NCI-H1105 (cell line): ENCODE measurements at places on chromosomes 3 and 15.

DNA sequence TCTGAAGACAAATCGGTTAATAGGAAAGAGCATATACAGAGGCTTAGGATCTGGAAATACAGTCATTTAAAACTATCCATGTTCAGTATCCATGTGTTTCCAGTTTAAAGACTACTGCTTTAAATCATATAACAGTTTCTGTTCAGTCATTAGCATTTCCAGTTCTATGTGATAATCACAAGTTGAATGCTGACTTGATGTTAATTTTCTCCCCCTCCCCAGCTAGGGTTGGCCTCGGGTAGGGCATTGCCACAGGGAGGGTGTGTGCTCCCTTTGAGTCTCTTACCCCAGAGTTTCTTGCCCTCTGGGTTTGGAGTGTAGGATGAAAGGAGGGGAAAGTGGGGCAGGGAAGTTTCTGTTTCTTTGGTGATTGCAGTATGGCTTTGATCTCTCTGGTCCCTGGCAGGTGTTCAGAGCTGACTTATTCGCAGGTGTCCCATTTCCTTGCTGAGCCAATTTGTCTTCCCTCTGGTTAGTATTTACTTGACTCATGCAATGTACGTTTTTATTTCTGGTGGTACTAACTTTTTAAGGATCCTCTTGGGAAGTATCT, 86.3 kb downstream of the SH3GL3 start:
- DNase-seq, result no peak

- no peak for DNase-seq
Observed at GRCh38 chr3:44468572-44469520, 8.6 kb downstream of the ZNF445 start.

DNA sequence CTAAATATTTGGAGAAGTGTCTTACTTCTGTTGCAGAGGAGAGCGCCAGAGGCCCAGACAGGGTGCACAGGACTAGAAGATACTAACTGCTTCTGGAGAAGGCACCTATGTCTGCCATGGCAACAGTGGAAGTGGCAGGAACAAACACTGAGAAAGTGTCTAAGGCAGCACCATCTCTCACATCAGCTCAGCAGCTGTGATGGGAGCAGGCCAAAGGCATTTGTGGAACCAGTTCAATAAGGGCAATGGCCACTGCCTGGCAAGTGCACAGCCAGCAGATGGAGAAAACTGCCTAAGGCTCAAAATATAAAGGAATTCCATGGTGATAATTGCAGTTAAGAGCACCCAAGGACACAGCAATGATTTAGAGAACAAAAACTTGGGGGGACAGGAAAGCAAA, 563.0 kb upstream of the CCDC54 start:
- no peak for DNase-seq

DNA sequence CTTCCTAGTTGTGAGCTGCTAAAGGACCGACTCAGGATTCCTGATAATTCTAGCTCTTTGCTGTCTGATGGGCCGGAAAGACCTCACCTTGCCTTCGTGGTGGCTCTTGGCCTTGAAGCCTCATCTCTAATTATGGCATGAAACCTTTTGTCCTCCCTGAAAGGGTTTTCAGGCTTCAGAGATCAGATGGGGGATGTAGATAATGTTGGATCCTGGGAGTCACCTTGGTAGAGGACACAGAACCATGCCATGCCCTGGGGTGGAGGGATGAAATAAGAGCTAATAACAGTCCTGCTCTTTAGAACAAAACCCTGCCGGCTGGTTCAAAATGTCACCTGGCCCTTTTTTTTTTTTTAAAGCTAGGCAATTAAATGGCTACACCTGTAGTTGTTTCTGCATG, 50.8 kb upstream of the SYN2 start:
- DNase-seq, result peak; percentile 49

GRCh38 chr3:195197765-195198425, 73.1 kb downstream of the XXYLT1 start:
- no peak for DNase-seq

GRCh38 chr15:40063563-40064011, 24.6 kb upstream of the SRP14 start:
- no peak for DNase-seq

- no peak for DNase-seq
Observed at GRCh38 chr3:113225286-113225685, 13.9 kb downstream of the BOC start.

DNA sequence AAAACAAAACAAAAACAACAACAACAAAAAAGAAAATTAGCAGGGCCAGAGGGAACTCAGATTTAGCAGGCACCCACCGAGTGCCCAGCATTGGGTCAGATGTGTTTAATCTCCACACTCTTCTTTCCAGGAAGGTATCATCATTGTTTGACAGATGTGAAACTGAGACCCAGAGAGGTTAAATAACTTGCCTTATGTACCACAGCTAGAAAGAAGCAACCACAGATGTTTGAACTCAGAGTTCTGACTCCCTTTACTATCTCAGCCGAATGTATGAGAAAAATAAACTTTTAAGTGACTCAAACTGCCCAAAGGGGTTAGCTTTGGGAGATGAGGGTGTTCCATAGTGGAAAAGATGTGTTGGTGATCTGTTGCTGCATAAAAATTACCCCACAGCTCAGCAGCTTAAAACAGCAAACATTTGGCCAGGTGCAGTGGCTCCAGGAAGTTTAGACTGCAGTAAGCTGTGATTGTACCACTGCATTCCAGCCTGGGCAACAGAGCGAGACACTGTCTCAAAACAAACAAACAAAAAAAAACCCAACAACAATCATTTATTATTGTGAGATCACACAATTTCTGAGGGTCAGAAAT, 4.5 kb upstream of the RPP25 start:
- DNase-seq, result no peak

- DNase-seq, result no peak
Observed at GRCh38 chr15:62502451-62502850, 337.4 kb upstream of the C2CD4B start.

DNA sequence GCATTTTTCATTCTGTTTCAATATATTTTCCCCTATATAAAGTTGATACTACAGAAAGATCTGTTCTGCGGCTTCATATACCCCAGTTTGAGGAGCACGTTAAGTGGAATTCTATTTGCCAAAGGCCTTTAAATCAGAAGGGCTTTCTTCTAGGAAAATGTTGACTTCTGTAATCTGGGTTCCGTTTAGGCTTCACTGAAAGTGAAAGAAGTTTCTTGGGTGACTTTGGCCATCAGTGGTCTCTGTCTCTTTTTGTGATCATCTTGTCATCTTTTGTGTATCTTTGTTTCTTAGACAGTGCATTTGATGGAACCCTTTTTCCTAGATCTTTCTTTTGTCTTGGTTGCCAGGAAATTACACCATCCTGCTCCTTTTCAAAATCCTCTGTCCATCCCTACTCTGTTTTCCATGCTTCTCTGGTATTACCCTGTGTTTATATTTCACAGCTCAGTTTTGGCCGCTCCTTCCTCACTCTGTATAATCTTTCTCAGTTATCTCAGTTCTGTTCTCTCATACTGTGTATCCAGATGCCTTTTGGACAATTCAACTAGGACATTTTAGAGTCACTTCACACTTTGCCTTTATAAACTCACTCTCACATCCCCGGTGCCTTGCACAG, 40.7 kb upstream of the MAP3K13 start:
- no peak for DNase-seq

DNA sequence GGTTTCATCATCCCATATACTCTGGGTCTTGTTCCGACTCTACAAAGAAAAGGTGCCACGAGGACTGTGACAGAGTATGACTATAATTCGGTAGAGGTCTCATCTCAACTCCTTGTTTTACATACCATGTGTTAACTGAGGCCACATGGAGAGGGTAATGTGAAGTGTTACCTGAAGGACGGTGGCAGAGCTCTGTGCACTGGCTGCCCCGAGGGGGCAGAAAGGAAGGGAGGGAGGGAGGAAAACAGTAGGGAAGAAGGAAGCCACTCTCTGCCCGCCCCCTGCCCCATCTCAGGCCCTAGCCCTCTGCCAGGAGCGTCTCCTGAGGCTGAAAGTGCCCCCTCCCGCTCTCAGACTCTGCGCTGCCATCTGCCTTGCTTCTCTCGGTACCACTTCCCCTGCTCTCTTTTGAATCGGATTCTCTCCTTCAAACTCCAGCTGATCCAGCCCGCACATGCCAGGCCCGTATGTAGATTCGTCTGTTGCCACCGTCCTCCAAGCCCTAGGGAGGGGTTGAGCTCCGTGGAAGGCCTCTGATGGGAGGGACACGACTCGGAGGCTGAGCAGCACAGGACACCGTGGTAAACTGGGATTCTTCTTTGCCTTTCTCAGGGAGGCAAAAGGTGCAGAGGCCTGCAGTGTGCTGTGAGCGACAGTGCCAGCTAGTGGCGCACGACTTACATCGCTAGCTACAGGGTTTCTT, 70.5 kb upstream of the ATP10A start:
- DNase-seq, result no peak

DNA sequence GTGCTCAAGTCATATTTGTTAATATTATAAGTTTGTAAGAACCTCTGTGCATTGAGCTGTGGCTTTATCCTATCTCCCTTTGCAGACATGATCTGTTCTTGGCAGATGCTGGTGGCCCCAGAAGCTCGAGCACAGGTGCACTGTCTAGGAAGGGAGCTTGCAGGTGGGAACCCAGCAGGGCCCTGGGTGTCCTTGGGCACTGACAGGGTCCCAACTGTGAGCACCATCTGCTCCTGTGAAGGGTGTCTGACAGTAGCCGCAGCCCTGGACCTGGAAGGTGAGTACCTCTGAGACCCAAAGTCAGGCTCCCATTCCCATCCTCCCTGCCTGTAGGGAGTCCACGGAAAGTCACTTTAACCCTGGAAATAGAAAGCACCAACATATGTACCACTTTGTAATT, 2.4 kb upstream of the REC114 start:
- no peak for DNase-seq

GRCh38 chr3:102481050-102481449, 46.2 kb downstream of the ZPLD1 start:
- no peak for DNase-seq

GRCh38 chr15:55869660-55870059, 123.8 kb downstream of the NEDD4 start:
- no peak for DNase-seq

DNA sequence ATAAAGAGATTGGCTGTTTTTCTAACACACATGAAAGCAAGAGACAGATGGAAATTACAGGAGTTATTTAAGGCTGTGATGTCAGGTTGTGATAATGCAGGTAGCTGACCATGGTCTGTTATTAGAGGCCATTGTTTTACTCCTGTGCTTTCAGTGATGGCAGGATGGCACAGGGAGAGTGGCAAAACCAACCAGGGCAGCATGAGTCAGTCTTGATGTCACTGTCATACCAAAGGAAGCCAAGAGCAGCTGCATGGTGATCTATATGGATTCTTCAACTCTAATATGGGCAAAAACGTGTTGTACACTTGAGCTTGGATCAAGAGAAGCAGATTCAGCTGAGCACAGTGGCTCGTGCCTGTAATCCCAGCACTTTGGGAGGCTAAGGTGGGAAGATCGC, 91.8 kb upstream of the LMOD3 start:
- DNase-seq, result no peak

DNA sequence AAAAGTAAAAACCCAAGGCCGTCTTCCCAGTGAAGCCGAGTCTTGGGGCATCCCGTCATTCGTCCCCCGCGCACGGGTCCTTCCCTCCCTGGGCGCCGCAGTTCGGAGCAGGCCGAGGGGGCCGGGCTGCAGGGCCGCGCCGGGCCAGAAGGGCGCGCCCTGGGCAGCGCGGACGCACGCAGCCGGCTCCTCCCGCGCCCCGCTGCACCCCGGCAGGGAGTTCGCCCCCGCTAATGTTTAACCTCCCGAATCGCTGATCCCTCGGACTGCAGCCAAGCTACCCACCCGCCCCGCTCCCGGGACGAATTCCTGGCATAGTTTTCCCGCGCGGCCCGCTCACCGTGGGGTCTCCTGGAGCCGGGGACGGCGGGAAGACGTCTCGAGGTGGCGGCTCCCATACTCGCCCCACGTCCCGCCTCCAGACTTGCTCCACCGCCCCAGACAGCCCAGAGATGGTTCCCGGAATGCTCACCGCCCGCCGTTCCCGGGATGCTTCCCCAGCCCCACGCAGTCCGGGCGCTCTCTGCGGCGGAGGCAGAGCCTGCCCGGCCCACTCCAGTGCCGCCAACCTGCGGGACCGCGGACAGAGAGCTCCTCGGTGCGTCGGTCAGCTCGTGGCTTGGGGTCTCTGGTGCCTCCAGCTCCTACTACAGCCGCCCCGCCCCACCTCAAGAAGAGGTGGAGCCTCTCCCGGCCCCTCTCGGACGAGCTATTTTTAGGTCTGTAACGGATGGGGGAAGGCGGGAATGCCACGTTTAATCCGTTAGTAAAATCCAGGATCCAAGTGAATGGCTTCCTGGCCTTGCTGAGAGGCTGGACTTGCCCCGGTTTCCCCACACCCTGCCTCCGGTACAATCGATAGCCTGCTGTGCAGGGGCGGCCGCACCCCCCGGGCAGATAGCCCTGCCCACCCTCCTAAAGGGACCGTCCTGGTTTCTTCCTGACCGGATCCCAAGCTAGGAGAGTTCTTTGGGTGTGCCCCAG, at the start of gene DZIP1L:
DZIP1L (minus strand) TSS at position 621 of the 984 bp plus-strand sequence. CDS start 11,637 bp downstream, outside the sequence.
- DNase-seq, result peak; percentile 58

DNA sequence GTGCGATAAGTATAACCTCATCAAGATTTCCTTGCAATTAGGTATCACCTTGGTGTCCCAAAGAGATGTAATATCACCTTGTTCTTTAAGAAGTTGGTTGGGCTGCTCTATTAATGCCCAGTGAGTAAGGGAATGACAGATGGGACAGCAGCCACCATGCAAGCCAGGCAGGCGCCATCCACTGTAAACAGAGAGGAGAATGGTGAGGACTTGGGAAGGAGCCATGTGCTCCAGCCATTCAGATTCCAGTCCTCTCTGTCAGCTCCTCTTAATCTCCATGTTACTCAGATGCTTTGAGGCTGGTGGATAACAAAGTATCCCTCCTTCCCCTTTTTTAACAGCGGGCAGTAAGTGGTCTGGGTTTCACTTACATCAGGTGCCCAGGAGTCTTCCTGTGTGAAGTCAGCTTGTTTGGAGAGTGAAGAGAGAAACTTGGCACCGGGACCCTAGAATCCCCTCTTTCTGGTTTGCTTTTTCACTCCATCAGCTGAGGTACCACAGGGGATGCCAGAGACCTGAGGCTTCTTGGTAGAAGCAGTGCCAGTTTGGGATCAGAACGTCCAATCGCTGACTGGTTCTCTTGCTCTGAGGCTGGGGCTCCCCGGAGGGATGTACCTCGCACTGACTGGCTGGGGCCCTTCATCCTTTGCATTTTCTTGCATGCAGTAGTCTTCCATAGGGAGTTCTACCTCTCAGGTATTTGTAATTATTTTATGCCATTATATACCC, 29.5 kb downstream of the SLCO3A1 start:
- DNase-seq, result no peak

GRCh38 chr3:105317841-105318240, 48.9 kb upstream of the ALCAM start:
- no peak for DNase-seq

GRCh38 chr3:22935040-22935439, 268.1 kb upstream of the UBE2E2 start:
- no peak for DNase-seq

- no peak for DNase-seq
Observed at GRCh38 chr3:129658110-129658843, 51.8 kb upstream of the PLXND1 start.

- DNase-seq, result no peak
Observed at GRCh38 chr3:190385731-190386688, 2.0 kb upstream of the CLDN16 start.

- no peak for DNase-seq
Observed at GRCh38 chr3:124964387-124964786, 29.8 kb upstream of the MUC13 start.
